Femur (tissue), 1 donor: ENCODE measurements at places on chromosomes 3 and 15.

DNA sequence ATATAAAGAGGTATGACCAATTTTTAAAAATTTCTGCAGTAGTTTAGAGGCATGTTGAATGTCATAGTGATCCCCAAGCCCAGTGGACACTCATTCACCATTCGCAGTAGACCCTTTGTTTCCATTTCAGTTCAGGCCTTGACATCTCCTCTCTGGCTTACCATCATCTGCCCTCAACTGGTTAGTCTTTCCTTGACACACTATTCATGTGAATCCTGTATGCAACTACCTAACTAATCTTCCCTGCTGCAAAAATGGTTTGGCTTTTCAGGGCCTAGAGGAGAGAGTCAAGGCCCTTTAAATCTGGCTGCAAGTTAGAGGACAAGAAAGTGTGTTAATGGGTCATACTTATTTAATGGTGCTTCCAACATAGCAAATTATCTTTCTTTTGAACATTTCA, 10.9 kb downstream of the APH1B start:
- DNase-seq: no peak

DNA sequence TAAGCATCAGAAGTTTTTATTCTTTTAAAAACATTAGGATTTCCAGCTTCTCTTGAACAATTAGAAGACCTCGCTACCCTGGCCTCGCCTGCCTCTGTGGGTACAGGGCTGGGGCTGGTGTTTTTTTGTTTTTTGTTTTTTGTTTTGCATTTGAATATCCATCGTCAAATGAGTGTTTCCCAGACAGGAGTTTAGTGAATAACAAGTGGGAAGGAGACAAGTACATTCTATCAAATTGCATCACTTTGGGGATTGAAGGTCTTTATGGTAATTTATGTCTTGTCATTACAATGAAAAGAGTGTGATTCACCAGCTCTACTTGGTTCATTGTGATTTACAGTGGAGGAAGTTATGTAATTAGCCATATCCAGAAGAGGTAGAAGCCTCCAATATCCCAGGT, 161.1 kb upstream of the UBE2E1 start:
- no peak for DNase-seq

DNA sequence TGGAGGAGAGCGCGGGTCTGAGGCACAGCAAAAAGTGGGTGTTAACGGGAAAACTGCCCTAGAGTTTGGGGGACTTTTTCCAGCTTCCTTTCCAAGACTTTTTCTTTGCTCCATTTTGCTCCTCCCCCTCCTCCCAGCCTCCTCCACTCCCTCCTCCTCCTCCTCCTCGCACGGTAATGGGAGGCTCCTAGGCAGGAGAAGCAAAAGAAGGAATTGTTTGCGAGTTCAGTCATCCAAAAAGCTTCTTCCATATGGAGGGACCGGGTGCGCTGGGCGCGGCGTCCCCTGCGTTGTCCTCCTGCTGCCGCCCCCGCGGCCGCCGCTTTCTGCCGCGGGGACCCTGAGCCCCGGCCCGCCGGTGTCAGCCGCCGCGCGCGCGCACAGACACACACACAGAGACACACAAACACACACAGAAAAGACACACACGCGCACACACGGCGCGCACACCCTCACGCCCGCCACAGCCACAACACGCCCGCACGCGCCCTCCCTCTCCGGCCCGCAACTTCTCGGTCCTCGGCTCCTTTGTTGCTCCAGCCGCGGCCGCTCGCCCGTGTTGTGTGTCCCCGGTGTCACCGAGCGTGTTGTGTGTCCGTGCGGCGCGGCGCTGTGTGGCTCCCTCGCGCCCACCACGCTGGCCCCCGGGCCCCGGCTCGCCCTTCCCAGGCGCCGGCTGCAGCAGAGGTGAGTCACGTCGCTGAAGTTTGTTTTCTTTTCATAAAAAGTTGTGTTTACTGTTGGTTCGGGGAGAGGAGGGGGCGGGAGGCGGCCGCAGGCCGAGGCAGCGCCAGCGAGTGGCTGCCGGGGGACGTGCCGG, at the start of gene BOC:
BOC (plus strand) TSS at position 228 of the 820 bp plus-strand sequence. CDS start 38,246 bp downstream, outside the sequence.
- DNase-seq: peak; percentile 87

- DNase-seq: no peak
Observed at GRCh38 chr3:143263852-143264513, 144.4 kb downstream of the CHST2 start.

GRCh38 chr15:64586984-64587383, 126.6 kb downstream of the ZNF609 start:
- no peak for DNase-seq

DNA sequence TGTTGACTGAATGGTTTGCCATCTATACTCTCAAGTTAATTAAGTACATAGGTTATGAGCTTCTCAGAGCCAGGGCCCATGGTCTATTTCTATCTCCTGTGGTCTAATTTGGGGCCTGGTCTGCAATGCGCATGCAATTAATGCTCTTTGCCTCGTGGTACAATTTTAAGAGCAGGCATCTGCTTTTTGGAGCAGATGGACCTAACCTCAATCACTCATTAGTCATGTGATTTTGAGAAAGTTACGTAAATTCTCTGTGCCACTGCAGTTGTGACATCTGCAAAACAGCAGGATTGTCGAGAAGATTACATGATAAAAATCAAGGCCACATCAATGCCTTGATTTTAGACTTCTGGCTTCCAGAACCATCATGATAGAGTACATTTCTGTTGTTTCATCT, 543.7 kb upstream of the ADAMTS9 start:
- no peak for DNase-seq

DNA sequence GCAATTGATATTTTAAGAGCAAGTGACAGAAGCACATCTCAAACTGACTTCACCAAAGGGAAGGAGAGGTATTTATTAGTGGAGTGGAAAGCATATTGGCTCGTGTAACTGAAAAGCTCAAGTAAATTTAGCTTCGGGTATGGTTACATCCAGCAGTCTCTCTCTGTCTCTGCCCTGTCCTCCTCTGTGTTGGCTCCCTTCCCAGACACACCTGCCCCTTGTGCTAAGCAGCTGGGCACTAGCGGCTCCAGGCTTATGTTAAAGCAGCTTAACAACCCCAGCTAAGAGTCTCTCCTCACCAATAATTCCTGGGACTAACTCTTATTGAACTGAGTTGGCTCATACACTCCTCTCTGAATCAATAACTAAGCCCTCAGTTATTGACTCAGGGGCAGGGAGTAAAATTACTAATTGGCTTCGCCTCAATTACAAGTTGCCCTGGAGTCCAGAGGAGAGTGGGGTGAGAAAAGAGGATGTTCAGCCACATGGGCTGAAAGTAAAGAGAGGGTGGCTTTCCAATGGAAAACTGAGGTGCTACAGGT, 12.8 kb upstream of the SH3BP5 start:
- no peak for DNase-seq

DNA sequence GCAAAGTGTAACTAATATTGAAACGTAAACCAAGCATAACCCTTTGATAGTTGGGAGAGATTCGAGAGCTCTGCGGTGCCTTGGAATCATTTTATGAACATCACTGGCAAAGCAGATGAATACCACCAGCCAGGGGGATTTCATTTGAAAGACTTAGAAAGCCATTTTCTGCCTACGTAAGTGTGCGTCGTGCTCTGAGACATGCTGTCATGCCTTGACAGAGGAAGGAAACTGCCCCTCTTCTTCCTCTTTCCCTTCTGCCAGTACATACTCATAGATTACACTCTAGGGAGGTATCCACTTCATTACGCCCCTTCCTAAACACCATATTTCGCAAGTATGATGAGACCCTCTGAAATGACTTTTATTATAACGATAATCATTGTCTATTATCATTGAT, 3.3 kb upstream of the MTHFS start:
- no peak for DNase-seq

GRCh38 chr3:127413871-127414270, 126.0 kb upstream of the PRR20G start:
- DNase-seq: no peak

DNA sequence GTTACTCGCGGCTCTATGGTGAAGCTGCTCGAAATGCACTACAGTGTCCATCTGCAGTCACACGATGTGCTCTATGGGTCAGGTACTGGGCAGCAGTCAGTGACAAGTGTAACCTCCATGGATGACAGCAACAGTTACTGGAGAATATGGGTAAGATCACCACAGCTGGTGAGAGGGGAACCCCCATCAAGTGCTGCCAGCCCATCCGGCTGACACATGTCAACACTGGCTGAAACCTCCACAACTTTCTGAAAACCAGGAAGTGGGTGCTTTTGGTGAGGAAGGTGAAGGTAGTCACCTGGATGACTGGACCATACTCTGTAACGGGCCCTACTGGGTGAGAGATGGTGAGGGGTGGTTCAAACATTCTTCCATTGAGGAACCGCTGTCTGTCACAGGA, 87.4 kb upstream of the C15orf39 start:
- no peak for DNase-seq

GRCh38 chr15:78923015-78923414, 21.8 kb downstream of the CTSH start:
- DNase-seq: no peak

DNA sequence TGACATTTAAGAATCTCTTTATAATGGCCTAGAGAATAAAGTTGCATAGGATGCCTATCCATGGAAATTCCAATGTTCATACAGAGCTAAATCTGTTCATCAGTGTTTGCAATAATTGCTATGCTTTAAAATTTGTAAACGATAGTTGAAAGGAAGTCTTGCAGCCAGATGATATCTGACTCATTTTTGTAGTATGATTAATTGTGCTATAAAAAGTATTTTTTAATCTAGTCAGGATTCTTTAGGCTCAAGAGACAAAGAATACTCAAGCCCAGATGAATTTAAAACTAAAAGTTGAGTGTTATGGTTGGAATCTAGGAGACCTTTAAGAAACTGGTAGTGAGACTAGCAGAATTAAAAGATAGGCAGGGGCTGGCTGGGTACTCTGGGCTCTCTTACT, 50.5 kb downstream of the SUCNR1 start:
- DNase-seq: no peak

- no peak for DNase-seq
Observed at GRCh38 chr15:69578787-69579583, 126.4 kb downstream of the RPLP1 start.

DNA sequence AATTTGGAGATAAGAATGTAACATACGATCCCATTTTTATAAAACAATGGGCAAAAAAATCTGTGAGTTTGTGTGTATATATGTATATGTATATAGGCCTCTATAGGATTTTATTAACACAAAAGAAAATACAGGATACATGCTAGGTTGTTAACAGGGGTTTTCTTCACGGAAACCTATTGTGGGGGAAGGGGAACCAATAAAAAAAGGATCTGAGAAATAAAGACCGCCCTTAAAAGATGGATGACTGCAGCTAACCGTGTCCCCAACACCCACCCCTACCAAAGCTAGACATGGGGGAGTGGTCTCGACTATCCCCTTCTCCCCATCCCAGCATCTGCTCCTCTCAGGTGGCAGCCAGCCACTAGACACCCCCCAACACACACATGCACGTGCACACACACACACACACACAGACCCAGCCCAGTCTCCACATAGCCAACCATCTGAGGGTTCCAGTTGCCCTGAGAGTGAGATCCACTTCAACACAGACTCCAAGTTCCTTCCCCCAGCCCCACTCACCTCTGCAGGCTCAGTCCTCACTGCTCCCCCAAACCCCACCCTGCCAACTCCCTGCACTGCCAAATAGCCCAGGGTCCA, 132.9 kb downstream of the TPRA1 start:
- no peak for DNase-seq

GRCh38 chr15:62486041-62486440, 321.0 kb upstream of the C2CD4B start:
- no peak for DNase-seq

DNA sequence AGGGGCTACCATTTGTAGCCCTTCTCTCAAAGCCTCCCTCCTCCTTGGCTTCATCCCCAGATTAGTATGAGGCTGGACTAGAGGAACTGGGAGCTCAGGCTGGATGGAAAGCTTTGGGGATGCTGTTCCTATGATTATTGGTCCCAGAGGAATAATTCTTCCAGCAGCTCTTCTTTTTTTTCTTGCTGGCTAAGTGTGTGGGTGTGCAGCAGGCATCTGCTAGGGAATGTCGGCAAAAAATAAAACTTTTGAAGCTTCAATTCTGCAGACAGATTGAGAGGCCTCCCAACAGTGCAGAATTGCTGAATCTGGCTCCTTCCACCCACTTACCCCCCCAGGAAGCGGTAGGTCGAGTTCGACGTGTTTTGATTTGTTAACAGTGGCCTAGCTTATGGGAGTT, 138.5 kb upstream of the ANKRD28 start:
- no peak for DNase-seq

- DNase-seq: no peak
Observed at GRCh38 chr15:50289749-50290148, 24.2 kb upstream of the HDC start.

DNA sequence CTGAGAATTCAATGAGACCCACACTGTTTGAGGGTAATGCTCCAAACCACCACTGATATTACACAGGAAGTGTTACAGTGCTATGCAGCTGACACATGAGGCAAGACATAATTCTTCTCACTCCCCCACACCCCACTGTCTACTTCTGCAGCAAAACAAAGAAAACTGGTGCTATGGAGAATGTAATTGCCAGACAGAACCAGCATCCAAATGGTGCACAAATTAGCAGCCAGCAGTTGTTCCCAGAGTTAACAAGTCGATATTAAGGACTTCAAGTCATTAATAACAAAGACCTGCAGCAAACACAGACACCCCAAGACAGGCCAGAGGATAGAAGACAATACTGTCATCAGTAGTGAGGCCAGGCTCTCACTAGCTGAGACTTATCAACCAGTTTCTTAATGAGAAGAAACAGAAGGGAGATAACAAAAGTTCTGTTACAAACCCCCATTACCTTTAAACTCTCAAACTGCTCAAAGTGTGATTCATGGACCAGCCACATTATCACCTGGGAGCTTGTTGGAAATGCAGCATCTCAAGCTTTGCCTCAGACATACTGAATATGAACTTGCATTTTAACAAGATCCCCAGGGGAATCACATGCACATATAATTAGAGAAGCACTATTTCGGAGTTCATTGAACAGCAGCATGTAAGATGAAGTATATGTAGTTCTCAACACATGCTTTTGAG, 58.7 kb upstream of the FNDC3B start:
- DNase-seq: no peak

DNA sequence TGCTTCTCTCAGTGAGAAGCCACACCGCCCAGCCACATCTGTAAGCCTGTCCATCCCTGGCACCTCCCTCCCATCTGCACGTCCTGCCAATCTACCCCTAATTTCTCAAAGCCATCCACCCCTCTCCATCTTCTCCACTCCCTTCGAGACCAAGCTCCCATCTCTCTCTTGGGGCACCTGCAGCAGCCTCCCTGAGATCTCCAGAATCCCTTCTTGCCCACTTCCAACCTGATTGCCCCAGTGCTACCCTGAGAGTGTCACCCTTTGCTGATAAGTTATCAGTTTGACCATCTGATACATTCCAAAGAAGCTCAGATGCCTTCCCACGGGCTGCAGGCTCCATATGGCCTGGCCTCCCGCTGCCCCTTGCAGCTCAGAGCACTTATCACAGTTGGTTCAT, 496.1 kb downstream of the SHQ1 start:
- no peak for DNase-seq

DNA sequence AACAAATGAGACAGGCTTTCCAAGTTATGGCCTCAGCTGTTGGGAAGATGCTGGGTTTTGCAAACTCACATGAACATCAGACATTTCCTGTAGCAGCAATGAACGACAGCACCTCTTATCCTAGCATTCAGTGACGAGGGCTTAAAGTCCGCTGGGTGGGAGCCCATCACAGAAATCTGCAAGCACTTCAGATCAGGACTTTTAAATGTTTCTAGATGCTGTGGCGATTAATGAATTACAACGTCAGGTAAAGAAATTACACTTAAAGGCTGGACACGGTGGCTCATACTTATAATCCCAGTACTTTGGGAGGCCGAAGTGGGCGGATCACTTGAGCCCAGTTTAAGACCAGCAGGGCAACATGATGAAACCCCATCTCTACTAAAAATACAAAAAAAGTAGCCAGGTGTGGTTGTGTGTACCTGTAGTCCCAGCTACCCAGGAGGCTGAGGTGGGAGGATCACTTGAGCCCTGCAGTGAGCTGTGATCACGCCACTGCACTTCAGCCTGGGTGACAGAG, 3.9 kb downstream of the AEN start:
- no peak for DNase-seq
